Keratinocyte (primary cell): ENCODE measurements at places on chromosomes 2 and 18.

DNA sequence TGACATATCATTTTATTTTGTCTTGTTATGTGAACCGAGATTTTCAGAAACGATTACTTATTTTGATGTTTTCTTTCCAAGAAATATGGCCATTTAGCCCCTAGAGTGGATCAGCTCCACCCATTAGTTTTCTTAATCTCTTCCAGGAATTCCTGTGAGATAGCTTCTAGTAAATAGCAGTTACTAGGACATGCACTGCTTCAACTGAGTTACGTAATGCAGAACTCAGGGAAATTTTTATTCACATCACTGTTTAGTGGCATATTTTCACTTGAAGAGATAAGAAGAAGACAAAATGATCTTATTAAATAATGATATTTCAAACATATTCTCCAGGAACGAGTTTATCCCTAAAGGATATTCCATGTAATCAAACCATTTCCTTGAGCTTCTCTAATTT, 573.5 kb upstream of the CNTNAP5 start:
- no peak for DNase-seq

DNA sequence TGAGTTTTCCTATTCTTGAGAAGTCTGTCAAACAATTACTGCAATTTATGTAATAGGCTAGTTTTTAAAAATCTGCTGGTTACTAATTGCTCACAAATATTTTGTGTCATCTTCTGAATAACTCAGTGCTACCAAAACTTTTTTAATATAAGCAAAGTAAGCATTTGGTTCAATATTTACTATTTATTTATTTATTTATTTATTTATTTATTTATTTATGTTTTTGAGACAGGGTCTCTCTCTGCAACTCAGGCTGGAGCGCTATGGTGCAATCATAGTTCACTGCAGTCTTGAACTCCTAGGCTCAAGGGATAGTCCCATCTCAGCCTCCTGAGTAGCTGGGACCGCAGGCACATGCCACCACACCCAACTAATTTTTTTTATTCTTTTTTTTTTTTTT, 60.4 kb upstream of the CDH20 start:
- DNase-seq = no peak

DNA sequence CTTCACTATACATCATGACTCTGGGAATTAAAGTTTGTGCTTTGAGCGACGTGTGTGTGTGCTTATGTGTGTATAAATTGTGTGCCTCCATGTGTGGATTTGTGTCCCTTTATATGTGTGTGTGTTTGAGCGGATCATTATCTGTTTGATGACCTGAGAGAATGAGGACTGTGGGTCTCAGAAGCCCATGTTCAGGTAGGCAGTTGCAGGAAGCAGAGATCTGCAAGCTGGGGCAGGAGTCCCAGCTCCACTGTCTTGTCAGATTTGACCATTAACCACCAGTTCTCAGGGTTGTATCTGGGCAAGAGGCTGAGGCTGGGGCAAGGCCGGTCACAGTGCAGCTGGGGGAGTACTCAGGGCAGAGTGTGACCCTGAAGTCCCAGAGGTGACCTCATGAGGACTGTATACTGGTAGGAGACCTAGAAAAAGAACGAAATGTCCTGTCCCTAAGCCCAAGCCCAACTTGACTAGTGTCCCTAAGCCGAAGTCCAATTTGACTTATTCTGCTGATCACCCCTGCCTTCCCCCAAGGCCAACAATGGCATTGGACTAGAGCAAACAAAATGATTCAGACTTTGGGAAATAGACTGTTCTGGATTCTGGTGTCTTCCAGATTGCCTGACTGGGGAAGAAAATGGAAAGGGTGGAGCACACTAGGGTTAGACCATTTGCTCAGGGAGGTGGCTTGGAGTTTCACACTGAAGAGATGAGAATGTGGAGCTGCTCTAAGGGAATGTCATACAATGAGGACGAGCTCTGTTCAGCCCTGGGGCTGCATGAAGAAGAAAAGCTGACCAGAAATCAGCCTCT, 28.1 kb downstream of the RHOB start:
- no peak for DNase-seq

GRCh38 chr2:32780961-32781360, 153.1 kb downstream of the TTC27 start:
- DNase-seq = no peak
